ENCODE measurements at places on chromosomes 16 and 17.

DNA sequence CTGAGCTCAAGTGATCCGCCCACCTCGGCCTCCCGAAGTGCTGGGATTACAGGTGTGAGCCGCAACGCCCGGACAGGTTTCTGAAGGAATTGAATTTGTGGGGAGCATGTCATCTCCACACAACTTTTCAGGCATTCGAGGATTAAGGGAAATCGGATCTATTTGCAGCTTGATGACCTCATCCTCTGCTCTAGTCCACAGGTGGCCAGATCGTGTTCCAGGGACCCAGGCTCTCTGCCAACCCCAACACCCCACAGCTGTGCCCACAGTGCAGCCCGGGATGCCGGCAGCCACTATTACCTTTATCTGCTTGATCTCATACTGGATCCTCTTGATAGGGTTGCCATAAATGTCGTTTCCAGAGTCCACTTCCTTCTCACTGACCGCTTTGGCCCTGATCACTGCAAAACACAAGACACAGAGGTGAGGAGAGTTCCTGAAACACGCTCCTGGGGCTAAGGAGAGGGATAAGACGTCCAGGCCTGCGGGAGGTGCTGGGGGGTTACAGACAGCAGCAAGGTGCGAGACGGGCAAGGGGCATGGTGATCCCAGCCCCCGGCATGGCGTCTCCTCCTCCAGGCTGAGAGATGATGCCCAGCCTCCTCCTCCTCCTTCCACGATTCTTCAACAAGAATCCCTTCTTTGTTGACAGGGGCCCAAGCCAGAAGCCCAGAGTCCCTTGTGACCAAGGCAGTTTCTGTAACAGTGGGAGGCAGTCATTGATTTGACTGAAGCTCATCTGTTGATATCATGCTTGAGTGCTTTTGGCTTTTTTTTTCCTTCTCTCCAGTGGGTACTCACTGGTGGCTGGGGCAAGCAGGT lies 29.3 kb downstream of the CEP295NL start:
- DNase-seq = no peak

DNA sequence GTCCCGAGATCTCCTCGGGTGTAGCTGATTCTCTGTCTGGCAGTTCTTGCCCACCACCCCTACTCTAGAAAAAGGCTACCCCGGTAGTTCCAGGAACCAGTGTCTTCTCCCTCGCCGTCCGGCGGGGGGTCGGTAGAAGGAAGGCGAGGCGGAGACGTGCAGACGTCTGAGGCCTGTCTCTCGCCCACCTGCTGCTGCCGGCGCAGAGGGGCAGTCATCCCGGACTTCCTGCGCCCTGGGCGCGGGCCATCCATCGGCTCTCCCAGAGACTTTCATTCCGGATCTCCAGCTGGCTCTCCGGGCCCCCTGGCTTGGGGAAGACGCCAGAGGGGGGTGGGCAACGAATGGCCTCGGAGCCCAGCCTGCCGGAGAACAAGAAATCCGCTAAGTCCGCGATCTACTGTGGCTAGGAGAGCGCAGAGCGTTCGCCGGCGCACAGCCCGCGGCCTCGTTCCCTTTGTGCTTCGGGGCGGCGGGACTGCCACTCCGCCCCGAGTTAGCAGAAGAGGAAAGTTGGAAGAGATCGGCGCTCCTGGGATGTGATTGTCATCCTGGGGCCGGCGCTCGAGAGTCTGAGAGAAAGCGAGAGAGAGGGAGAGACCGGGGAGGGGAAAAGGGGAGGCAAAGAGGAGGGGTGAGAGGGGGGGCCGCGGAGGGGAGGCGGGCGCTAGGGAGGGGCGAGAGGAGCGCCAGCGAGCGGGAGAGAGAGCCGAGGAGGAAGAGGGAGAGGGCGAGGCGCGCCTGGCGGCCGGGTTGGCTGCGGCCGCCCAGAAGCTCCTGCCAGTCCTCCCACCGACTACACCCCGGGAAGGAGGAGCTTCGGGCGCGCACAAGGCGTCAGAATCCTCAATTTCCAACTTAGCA lies at the start of gene IRX5:
Gene IRX5 (plus strand): TSS at position 861 of the 864 bp plus-strand sequence. CDS start 334 bp downstream, outside the sequence.
- peak; percentile 79 for DNase-seq

GRCh38 chr17:18953231-18953728 lies 1.3 kb downstream of the SLC5A10 start:
- no peak for DNase-seq

GRCh38 chr16:49000594-49000993 lies 281.0 kb downstream of the CBLN1 start:
- DNase-seq = no peak

- no peak for DNase-seq
These were observed 4.0 kb downstream of the SLC25A10 start for GRCh38 chr17:81715872-81716673.

- DNase-seq = no peak
These were observed 110.9 kb downstream of the XYLT1 start for GRCh38 chr16:17359788-17360390.

All from GM20000 (cell line).